ENCODE measurements at places on chromosomes 5 and 9. TPM values are rescaled to one million over a fixed set of nuclear protein-coding genes. Genes with fewer than 3 reads are reported as not detected.

Gene TCERG1
- 35.1 TPM for total RNA-seq

DNA sequence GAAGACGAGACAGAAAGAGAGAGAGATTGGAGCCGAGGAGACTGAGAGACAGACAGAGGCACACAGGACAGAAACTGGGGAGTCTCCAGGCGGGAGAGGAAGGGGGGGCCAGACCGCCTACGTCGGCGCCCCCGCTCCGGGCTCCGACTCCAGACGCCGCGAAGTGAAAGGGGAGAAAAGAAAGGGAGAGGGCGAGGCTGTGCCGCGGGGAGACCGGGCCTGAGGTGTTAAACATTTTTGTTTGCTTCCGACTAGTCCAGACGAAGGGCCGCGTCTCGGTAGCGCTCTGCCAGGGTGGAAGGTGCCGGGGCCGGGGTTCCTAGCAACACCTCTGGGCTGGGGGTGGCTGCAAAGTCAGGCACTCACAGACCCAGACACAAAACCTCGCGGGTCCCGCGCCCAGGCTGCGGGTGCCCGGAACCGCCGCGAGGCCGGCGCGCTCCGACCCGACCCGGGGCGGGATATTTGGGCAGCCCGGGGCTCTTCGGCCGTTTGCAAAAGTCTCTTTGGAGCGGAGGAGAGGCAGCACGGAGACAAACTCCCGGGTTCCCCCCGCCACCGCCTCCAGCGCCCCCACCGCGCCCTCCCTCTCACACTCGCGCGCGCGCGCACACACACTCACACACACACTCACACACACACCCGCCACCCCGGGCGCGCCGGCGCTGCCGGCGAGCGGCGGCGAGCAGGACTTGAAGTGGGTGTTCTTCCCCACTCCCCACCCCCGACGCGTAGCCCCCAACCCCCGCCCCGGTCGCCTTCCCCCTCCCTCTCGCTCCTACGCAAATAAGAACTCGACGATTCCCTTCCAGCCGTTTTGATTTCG lies 626 bp upstream of the FST start:
- peak; percentile 93 for DNase-seq

Gene F2RL1
- 58.1 TPM for total RNA-seq

Gene SHB
- 42.6 TPM for total RNA-seq

Gene GRIN1
- total RNA-seq = 0.49 TPM

Gene FREM1
- total RNA-seq = 0.53 TPM

Gene PALM2AKAP2
- total RNA-seq = 3.3 TPM

Gene RNF208
- 3.7 TPM for total RNA-seq

DNA sequence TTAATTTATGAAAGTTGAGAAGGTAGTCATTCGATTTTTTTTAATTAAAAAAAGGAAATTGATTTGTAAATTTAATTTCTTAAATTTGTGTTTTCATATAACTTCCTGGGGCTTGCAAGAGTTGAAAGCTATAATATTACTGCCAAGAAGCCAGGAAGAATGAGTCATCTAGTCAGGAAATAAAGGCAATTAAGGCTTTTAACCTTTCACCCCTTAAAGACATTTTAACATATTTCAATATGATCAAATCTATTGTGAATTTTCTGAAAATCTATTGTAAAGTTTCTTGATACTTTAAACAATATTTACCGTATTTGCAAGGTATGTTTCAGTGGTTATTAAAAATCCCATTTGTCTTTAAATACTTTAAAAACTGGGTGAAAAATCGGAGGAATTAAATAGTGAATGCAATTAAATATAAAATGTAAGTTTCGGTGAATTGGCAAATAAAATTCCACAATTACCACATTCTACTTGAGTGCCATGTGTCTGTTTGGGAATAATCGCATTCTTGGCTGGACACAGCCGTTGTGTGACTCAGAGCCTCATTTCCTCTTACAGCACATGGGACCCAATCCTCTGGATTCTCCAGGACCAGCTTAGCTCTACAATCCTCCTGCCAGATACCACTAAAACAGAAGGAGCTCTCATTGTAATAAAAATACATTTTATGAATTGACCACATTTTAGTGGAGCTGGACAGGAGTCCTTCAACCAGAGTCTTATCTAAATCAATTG lies 310.7 kb downstream of the HCN1 start:
- no peak for DNase-seq

GRCh38 chr9:3856592-3856991 lies 330.8 kb upstream of the RFX3 start:
- DNase-seq = no peak

DNA sequence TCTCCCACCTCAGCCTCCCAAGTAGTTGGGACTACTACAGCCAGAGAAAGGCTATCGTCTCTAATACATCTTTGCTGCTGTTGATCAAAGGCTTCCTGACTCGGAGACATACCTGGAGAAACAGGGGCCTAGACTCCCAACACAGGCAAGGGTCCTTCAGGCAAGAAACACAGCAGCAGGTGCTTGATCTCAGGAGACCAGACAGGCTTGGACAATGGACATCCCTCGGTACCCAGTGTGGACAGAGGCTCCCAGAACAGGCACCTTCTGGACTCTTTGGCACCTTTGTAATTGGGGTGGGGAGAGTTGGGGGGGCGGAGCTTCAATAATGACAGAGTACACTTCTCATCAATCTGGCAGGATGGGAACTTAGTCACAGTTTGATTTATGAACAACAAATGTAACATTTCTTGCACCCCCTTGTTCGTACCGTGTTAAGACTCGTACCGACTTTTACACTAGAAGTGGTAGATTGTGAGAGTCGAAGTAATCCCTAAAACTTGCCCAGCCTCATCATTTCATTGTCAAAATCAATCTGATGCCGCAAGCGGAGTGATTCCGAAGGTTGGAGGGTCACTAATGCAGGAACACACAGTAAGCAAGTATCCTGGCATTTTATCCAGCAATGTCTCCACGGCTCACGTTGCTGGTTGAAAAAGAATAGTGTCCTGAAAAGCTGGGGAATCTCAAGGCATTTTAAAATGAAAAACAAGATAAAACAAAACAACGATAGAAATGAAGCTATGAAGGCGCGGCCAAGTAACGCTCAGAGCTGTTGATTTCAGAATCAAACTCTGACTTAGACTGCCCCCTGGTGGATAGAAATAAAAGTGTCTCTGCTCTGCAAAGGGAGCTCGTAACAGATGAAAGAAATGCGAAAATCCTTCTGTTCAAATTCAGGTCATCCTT lies 46.4 kb upstream of the STK32A start:
- DNase-seq = peak; percentile 35

Gene ACOT12
- 1.1 TPM for total RNA-seq

Data from lower leg skin (tissue), 4 donors.